ENCODE measurements at places on chromosomes 1 and 21.

- no peak for DNase-seq
- H3K27ac ChIP-seq: peak overlapping the region; percentile 98
- no peaks in the 10 kb centered on the region for H3K36me3 ChIP-seq
- H3K4me1 ChIP-seq: peaks cover 35% of the 10 kb centered on the region
- no peak overlapping the region for H3K4me3 ChIP-seq
Observed at GRCh38 chr1:61079296-61079897, 3.0 kb upstream of the NFIA start.

GRCh38 chr21:39775816-39776215, 30.8 kb downstream of the IGSF5 start:
- H3K4me3 ChIP-seq: no peak overlapping the region
- DNase-seq: no peak
- no peaks in the 10 kb centered on the region for H3K36me3 ChIP-seq

GRCh38 chr1:163027610-163028009, 41.6 kb upstream of the RGS4 start:
- H3K27ac ChIP-seq: no peak overlapping the region
- H3K36me3 ChIP-seq: no peaks in the 10 kb centered on the region
- no peaks in the 10 kb centered on the region for H3K27me3 ChIP-seq
- no peak overlapping the region for H3K4me3 ChIP-seq

DNA sequence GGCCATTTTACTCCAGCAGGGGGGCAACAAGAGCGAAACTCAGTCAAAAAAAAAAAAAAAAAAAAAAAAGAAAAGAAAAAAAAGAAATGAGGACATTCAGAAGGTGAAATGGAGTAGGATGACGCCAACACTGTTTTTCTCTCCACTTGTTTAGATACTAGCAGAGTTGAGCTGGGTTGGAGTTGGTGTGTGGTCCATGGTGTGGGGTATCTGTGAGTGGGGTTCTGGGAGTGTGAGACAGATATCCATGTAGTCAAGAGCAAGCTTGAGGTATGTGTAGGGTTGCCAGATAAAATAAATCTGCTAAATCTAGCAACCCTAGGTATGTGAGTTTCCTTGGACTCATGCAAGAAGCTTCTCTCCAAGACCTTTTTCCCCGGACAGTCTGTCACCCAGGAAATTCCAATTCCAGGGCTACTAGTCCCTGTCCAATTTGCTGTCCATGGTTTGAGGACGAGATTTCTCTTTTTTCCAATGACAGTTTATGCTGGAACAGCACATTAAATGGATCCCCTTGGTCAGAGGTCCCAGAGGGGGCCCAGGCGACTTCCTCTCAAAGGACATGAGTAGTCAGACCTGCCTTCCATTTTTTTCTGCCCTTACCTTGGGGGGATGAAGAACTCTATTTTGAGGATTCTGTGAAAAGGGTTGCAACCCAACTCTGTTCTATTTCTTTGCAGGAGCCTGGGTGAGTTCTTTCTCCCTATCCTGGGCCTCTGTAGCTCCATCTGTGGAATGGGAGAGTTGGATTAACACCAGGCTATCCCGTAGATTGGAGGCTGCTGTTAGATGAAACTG, 2.1 kb upstream of the FOXD2 start:
- H3K4me1 ChIP-seq: peaks cover 9% of the 10 kb centered on the region
- H3K27me3 ChIP-seq: no peaks in the 10 kb centered on the region
- H3K36me3 ChIP-seq: no peaks in the 10 kb centered on the region

DNA sequence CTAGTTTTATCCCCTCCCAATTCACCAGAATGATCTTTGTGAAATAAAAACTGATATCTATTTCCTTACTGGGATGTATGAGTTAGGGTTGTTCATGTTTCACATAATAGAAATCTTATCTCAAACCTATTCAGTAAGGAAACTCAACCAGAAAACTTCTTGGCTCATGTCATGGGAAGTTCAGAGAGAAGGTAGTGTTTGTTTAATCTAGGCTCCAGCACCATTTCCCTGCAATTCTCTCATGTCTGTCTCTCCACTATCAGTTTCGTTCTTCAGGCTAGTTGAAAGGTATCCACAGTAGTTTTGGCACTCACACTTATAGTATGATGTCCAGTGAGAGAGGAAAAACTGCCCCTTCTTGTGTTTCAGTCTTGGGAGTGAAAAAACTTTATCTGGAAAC, 34.6 kb upstream of the UHMK1 start:
- no peak overlapping the region for H3K27ac ChIP-seq
- H3K4me1 ChIP-seq: no peaks in the 10 kb centered on the region
- no peaks in the 10 kb centered on the region for H3K27me3 ChIP-seq
- DNase-seq: no peak
- H3K36me3 ChIP-seq: no peaks in the 10 kb centered on the region
- H3K4me3 ChIP-seq: no peak overlapping the region

DNA sequence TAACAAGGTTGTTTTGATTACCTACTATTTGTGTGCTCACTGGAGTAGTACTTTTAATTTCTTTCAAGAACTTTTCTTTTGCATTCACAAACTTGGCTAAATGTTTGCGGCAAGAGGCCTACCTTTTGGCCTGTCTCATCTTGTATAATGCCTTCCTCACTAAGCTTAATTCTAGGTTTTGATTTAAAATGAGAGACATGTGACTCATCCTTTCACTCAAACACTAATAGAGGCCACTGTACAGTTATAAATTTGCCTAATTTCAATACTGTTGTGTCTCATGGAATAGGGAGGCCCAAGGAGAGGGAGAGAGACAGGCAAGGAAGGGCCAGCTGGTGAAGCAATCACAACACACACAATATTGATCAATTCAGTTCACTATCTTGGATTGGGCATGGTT, 66.1 kb downstream of the ZNF644 start:
- no peak overlapping the region for H3K27ac ChIP-seq
- no peaks in the 10 kb centered on the region for H3K27me3 ChIP-seq
- DNase-seq: no peak
- no peaks in the 10 kb centered on the region for H3K4me1 ChIP-seq
- H3K4me3 ChIP-seq: no peak overlapping the region

GRCh38 chr1:154849645-154850131, 20.4 kb downstream of the KCNN3 start:
- no peaks in the 10 kb centered on the region for H3K4me1 ChIP-seq
- no peak overlapping the region for H3K27ac ChIP-seq
- H3K27me3 ChIP-seq: no peaks in the 10 kb centered on the region
- H3K4me3 ChIP-seq: no peak overlapping the region

DNA sequence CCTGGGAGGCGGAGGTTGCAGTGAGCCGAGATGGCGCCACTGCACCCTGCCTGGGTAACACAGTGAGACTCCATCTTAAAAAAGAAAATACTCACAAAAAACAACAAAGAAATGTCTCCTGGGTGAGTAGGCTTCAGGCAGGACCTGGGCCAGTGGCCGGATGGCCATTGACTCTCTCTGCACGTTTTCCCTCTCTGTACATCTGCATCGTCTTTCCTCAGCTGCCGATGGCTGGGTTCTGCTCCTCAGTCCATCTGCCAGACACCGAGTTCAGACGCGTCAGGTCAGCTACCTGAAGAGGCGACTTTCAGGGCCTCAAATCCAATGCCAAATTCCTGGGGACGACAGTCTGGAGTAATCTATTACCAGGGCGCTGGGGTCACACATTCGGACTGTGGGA, 199.3 kb downstream of the CAMTA1 start:
- DNase-seq: no peak
- H3K36me3 ChIP-seq: no peaks in the 10 kb centered on the region
- H3K27me3 ChIP-seq: no peaks in the 10 kb centered on the region
- H3K4me3 ChIP-seq: no peak overlapping the region

GRCh38 chr1:203444171-203444576, 31.4 kb upstream of the PRELP start:
- no peaks in the 10 kb centered on the region for H3K27me3 ChIP-seq
- no peak overlapping the region for H3K27ac ChIP-seq
- no peaks in the 10 kb centered on the region for H3K4me1 ChIP-seq
- DNase-seq: no peak

DNA sequence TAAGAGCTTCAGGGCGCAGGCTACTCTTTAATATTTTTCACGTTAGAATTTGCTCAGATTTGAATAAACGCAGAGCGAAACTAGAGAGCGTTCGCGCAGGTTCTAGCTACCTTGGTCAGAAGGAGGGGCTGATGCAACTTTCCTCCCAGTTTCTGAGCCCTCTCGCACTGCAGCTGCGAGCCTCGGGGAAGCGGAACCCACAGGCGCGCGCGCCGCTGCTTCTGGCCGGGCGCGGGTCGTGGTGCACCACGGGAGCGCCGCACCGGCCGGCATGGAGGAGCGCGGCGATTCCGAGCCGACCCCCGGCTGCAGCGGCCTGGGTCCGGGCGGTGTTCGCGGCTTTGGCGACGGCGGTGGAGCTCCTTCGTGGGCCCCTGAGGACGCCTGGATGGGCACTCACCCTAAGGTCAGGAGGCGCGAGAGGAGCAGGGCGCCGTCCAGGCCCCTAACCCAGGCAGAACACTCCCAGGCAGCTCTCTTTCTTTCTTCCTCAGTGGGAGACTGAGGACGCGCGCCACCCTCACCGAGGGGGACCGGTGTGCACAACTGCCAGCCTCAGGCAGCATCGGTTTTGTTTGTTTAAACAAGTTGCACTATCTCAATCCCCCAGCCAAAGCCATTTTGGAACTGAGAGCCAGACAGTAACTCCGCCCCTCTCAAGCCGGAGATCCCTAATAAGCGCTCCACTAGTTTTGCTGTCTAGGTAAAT, at the start of gene TSEN15:
TSS of gene TSEN15 (plus strand) at position 246 of the 709 bp plus-strand sequence. CDS start at position 272, 26 bp downstream.
- H3K27me3 ChIP-seq: no peaks in the 10 kb centered on the region
- no peaks in the 10 kb centered on the region for H3K36me3 ChIP-seq
- peak; percentile 85 for DNase-seq
- peak within 1 kb of the TSS; percentile 81 for H3K27ac ChIP-seq

GRCh38 chr21:18274370-18274769, 29.7 kb downstream of the CHODL start:
- no peaks in the 10 kb centered on the region for H3K4me1 ChIP-seq
- no peaks in the 10 kb centered on the region for H3K36me3 ChIP-seq
- H3K27ac ChIP-seq: no peak overlapping the region
- no peak for DNase-seq

DNA sequence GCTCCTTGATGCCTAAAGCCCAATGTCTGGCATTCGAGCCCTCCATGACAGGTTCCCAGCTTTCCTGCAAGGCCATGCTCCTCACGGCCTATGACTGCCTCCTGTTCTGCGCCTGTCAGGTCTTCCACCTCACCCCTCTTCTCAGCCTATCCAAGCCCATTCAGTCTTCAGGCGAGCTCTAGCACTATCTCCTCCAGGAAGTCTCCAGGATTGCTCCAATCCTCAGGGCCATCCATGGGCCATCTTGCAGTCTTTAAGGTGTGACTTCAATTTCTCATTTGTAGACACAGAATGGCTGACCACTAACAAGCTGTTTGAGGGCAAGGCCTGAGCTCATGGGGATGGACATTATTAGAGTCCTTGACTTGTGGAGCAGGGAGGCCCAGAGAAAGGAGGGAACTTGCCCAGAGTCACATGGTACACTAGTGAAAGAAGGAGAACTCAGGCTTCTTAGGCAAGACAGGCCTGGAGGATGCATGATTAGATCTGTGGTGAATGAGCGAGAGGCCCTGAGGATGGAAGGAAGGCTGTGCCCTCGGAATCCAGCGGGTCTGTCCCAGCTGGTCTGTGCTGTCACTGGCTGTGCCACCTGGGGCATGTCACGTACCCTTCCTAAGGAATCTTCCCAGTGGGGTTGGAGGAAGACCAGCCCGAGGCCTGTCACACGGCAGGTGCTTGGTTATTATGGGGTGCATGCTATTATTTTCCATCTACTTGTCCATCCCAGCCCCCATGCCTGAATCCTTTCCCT, 1.2 kb upstream of the ACOT11 start:
- H3K36me3 ChIP-seq: no peaks in the 10 kb centered on the region
- DNase-seq: no peak
- peak overlapping the region; percentile 59 for H3K4me3 ChIP-seq
- H3K4me1 ChIP-seq: peaks cover 18% of the 10 kb centered on the region
- peak overlapping the region; percentile 92 for H3K27ac ChIP-seq
- no peaks in the 10 kb centered on the region for H3K27me3 ChIP-seq

DNA sequence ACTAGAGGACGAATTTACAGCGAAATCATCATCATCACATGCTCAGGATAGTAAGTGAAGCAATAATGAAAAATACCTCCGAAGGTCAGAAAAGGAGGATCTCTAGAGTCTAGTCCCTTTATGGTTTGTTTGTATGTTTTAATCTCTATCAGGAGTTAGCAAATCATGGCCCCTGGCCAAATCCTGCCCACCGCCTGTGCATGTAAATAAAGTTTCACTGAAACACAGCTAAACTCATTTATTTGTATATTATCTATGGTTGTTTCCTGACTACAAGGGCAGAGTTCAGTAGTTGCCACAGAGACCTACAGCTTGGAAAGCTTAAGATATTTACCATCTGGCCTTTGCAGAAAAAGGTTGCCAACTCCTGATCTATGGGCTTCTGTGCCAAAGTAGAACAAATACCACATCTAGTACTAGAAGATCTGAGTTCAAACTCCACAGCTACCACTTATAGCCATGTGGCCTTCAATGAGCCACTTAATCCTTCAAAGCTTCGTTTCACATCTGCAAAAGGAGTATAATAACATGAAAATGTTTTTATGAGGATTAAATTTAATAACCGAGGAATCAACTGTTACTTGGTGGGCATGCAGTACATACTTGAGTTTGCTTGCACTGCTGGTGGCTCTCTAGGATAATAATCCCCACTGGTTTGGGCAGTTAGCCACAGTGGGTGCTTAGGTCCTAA, 94.0 kb upstream of the KIF26B start:
- H3K27me3 ChIP-seq: no peaks in the 10 kb centered on the region
- H3K4me1 ChIP-seq: no peaks in the 10 kb centered on the region
- no peaks in the 10 kb centered on the region for H3K36me3 ChIP-seq
- no peak overlapping the region for H3K4me3 ChIP-seq
- H3K27ac ChIP-seq: no peak overlapping the region
- DNase-seq: no peak

DNA sequence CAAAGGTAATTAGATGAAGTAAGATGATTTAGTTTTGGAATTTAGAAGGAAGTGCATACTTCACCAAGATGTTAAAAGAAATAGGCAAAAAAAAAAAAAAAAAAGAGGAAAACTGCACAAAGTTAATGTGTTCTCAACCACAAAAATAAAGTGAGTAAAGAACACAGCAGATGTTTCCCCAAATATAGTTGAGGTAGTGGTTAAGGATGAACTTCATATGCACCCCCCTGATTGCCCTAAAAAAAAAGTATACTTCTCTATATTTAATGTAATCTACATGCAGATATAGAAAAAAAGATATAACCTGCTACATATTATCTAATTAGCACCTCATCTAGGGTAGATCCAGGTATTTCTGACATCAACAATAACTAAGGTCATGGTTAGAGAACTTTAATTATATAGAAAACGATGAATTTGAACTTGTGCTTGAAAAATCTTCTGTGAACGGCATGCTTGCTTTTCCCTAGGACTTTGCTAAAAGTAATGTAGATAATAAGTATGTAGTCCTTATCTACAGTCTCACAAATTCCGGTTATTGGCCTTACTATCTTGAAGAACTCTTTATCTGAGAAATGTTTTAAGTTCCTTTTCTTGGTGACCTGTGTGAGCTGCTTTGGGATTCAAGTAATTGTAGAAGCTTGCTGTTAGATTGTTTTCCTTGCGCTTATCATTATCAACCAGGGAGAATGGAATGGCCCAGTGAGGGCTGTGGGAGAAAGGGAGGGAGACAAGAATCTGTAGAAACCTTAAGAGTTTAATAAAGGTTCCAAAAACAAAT, 70.1 kb upstream of the LRRC7 start:
- no peak overlapping the region for H3K27ac ChIP-seq
- H3K4me3 ChIP-seq: no peak overlapping the region
- no peaks in the 10 kb centered on the region for H3K27me3 ChIP-seq
- DNase-seq: no peak
- no peaks in the 10 kb centered on the region for H3K4me1 ChIP-seq
- H3K36me3 ChIP-seq: no peaks in the 10 kb centered on the region

- H3K27me3 ChIP-seq: no peaks in the 10 kb centered on the region
- no peak overlapping the region for H3K4me3 ChIP-seq
- no peak overlapping the region for H3K27ac ChIP-seq
- H3K4me1 ChIP-seq: peaks cover 5% of the 10 kb centered on the region
- H3K36me3 ChIP-seq: no peaks in the 10 kb centered on the region
- DNase-seq: no peak
Observed at GRCh38 chr1:53066488-53066887, 4.5 kb downstream of the PODN start.

Data from ascending aorta (tissue), 2 donors.